ENCODE measurements at places on chromosomes 5 and 9.

GRCh38 chr5:67693956-67694809 lies 497.6 kb upstream of the CD180 start:
- no peak for DNase-seq

- DNase-seq = no peak
Observed at GRCh38 chr9:97505845-97506244, 4.4 kb downstream of the TMOD1 start.

DNA sequence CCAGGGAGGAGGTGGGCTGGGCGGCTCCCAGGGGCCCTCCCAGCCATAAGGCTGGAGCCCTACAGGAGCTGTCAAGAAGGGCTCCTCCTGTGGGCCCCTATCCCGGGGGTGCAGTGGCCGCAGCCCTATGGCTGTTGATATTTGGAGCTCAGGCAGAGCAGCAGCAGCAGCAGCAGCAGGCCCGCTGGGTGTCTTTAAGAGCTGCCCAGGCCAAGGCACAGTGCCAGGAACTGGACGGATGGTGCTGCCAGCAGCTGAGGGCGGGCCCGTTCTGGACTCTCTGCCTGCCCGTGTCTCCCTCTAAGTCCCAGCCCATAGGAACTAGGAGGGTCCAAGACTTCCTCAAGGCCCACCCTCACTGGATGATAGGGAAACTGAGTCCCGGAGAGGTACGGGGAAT lies 3.6 kb downstream of the AK1 start:
- DNase-seq = no peak

GRCh38 chr5:60594715-60595477 lies 105.1 kb downstream of the DEPDC1B start:
- no peak for DNase-seq

GRCh38 chr9:126522612-126523356 lies 90.9 kb upstream of the LMX1B start:
- DNase-seq = no peak

DNA sequence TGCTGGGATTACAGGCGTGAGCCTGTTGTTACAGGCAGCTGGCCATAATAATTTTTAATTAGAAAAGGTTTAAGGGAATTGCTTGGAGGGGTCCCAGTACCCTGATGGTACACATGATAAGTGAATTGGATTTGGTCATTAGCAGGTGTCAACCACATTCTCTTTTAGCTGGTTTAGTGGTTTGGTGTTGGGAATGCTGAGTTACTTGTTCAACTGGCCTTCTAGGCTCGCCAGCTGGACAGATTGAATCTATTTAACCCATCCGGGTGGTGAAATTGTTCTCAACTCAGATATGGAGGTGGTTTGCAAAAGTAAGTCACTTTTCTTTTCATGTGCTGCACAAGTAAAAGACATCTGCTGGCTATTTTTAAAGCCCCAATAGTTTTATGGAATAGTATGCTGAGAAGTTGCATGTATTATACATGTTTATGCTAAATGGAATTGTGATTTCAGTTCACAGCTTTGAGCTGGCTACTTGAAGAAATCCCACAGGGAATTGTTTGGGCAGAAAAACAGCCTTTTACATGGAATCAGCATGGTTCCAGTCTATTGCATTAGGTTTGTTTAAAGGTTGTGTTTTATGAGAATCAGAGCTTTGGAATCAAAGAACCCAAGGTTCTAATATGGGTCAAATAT lies 149.8 kb upstream of the SLC28A3 start:
- DNase-seq = no peak

DNA sequence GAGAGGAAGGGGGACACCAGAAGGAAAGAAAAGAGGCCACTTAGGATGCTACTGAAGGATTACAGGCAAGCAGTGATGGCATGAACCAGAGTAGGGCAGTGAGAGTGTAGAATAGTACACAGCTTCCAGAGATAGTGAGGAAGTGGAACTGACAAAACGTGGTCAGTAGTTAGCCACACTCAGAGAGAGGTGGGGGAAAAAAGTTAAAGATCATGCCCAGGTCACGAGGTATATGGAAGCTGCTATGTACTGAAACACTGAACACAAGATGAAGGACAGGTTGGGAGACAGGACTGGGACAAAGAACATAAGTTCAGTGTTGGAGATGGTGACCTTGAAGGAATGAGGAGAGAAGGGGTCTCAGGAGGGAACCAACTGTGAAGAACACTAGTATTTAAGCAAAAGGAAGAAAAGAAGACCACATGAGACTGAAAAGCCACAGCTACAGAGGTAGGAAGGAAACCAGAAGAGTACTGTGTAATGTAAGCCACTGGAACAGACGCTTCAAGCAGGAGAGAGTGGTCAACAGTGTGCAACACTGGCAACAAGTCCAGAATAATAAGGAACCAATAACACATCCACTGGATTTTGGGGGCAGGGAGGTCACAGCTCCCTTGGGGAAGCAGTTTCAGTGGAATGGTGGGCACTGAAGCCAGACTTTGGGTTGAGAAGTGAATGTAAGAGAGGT lies 45.5 kb downstream of the ELL2 start:
- no peak for DNase-seq

DNA sequence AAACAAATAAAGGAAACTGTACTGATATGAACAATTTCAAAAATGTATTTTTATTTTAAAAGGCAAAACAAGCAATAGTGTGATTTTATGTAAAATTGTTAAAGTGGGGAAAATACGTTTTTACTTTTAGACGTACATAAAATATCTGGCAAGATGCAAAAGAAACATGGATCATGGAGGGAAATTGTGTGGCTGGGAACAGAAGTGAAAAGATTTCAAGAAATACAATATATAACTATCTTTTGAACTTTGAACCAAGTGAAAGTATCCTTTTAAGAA lies 1.5 kb upstream of the ZNF367 start:
- DNase-seq = no peak

DNA sequence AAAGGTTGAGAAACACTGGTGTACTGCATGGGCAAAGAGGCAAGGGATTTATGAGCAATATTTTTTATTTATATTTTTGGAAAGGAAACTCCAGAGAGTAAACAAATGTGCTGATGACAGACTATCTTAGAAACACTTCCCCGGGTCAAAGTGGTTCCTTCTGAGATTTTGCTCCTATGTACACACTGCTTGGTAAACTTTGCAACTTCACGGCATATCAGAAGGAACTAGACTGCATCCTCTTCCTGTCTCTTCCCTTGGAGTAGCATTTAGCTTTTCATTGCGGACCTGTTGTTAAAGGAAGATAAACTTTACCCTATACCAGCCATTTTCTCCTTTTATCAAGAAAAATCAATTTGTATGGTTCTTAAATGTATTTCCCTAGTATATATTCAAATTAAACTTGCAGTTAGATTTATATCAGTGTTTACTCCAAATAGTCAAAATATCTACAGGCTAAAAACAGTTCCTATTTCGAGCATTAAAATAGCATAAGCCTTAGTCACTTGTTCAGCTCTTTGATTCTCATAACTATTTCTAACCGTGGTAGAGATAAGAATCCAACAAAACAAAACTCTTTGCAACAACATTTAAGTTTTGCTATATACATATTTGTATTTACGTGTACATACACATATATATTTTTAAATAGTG lies 48.0 kb upstream of the LRRC19 start:
- DNase-seq = no peak

DNA sequence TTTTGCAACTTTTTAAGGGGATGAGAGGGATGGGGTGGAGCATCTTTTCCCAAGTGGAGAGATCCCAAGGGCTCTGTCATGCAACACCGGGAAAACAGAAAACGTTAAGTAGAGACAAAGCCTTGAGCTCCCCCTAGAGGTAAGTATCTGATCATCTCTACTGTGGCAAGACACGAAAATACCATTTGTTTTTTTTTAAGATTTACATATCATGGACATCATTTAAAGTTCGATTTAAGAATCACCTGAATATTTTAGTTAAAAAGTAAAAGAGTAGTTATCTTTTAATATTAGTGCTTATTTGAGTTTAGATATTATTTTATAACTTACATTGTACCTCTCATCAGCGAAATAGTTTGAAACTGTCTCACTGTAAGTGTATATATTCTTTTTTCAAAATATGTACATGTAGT lies 200.4 kb downstream of the LRRC70 start:
- DNase-seq = no peak

DNA sequence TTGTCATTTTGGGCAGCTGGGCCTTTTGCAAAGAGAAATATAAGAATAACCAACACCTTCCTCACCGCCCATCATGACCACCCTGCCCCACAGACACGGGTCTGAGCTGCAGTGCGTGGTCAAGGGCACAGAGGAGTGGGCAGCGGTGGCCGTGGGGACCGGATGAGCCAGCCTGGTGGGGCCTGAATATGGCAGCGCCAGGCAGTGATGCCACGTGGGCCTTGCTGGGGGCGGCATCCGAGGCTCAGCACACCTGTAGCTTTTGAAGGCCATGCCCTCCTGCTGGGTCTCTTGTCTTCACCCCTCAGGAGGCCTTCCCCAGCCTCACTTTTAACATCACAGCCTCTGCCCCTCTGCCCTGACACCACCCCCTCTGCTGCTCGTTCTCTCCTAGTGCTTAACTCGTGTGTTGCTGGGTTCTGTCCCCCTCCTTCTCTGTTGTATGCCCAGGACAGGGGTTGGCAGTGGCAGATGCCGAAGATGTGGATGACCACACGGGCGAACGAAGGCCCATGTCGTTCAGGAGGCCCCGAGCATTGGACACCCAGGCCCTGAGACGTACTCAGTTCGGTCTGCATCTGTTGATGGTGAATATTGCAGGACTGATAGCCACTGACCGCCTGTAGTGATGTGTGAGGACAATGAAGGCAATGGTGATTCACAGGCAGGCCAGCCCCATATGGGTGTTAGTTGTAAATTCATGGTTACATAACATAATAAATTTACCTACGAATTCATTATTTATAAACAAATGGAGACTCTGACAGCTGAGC lies 46.0 kb downstream of the AHRR start:
- DNase-seq = no peak

GRCh38 chr5:142527234-142527633 lies 158.7 kb downstream of the FGF1 start:
- no peak for DNase-seq

DNA sequence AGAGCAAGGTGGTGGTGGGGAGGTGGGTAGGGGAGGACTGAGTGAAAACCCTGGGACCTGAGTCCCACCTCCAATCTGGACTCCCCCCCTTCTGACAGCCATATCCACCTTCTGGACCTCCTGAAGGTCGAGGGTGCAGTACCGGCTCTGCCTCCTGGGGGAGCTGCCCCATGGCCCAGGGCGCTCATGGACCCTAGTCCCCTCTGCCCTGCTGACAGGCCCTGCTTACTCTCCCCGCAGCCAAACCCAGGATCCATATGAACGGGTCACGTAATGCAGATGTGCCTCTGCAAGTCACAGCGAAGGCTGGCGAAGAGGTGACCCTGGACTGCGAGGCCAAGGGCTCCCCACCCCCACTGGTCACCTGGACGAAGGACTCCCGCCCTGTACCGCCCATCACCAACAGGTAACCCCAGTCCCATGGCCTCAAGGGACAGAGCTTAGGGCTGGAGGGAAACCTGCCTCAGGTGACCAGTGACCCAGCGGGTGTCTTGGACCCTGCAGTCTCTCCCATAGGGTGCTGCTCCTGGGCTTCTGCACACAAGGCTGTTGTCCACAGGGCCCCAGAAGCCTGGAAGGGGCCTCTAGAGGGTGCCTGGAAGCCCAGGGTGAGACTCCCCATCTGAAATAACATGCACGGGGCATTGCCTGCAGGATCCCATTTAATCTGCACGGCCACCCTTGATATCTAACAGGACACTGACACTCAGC lies 61.7 kb downstream of the HMCN2 start:
- DNase-seq = no peak

GRCh38 chr9:72012646-72013045 lies 47.8 kb downstream of the C9orf57 start:
- DNase-seq = no peak

GRCh38 chr9:88173378-88173999 lies 35.2 kb upstream of the SPATA31C2 start:
- no peak for DNase-seq

DNA sequence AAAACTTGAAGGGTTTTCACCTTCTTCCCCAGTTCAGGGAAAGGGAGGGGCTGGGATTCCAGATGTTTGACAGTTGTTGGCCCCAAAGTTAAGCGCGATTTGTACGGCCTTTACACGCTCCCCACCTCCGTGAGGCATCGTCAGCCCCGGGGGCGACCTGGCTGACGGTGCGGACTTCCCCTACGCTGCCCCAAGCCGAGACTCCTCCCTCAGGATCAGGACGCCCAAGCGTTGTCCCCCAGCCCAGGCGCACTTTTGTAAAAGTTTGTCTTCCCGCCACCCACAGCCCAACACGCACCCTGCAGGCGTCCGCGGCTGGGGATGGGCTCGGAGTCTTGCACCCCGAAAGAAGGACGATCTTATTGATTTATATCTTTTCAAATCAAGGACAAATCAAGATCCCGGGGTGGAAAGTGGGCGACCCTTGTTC lies 713 bp downstream of the MOB3B start:
- DNase-seq = peak; percentile 44

GRCh38 chr5:178301641-178302040 lies 69.0 kb upstream of the PHYKPL start:
- no peak for DNase-seq

- no peak for DNase-seq
Observed at GRCh38 chr5:176620333-176620981, 9.9 kb downstream of the SNCB start.

DNA sequence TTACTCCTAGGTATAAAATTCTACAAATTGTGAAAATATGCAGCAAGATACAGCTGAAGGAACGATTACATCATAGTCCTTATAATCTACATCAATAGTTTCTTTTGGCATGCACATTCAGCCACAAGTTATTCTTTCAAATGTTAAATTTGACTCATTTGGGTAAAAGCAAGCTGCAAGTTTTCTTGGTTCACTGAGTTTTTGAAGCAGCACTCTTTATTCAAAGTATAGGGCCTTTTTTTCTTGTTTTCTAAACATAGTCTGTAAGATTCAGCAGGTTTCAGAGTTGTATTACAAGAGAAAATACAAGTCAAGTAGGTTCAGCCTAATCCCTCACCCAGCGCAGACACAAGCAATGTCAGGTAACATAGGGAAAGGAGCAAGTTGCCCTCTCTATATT lies 981.5 kb downstream of the PTPRD start:
- no peak for DNase-seq

- no peak for DNase-seq
Observed at GRCh38 chr9:129630967-129631673, 5.2 kb downstream of the NTMT1 start.

DNA sequence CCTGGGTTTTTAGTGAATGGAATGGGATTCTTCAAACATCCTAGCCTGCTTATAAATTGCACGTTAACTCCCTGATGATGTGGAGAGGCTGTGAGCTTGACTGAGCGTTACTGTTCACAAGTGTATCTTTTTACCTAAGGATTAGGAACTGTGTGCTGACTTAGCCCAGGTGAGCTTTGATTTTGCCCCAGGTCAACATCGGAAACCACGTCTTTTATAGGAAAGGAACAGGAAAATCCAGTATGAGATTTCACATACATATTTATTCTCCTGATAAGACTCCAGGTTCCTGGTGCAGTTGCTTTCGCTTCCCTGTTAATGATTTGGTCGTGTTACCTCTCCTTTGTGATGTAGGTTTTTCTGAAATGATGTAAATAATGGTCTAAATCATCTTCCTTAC lies 103.2 kb upstream of the BASP1 start:
- DNase-seq = no peak

All from stimulated activated CD8-positive, alpha-beta memory T cell treated with anti-CD3 and anti-CD28 coated beads, Interleukin-7, amount 100 ng/mL, for 48 hours (primary cell).